ENCODE measurements at places on chromosomes 7 and 10. TPM values are rescaled to one million over a fixed set of nuclear protein-coding genes. Genes with fewer than 3 reads are reported as not detected.

OGDH gene
- 134 TPM for total RNA-seq

GRCh38 chr10:530717-531116 lies 158.8 kb downstream of the DIP2C start:
- DNase-seq = no peak
- peaks cover 3% of the 10 kb centered on the region for H3K27me3 ChIP-seq
- no peak overlapping the region for H3K4me3 ChIP-seq
- no peaks in the 10 kb centered on the region for H3K4me1 ChIP-seq
- H3K27ac ChIP-seq = no peak overlapping the region
- H3K36me3 ChIP-seq = no peaks in the 10 kb centered on the region

PFKP gene
- total RNA-seq = 262 TPM

MYL10 gene
- not detected for total RNA-seq

ATRNL1 gene
- total RNA-seq = 0.35 TPM

SLK gene
- 32.6 TPM for total RNA-seq

DNA sequence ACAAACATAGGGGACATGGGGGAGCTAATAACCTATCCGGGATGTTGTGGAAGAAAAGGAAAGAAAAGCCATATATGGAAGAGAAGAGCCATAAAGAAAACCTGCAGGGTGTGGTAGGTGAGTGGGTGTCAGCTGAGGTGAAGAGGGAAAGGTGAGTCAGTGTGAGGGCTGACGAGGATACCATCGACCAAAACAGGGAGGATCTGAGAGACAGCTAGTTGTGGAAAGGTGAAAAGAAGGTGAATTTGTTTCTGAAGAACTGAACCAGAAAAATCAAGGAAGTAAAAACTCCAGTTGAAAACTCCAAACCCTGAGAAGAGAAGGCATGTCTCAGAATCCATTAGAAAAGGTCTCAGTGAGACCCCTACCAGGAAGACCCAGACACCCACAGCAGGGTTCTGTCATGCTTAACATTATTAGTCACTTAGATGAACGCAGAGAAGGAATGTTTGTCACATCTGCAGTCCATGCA lies 4.1 kb downstream of the BLNK start:
- no peaks in the 10 kb centered on the region for H3K4me1 ChIP-seq
- H3K27ac ChIP-seq = no peak overlapping the region
- DNase-seq = no peak
- H3K36me3 ChIP-seq = no peaks in the 10 kb centered on the region
- H3K27me3 ChIP-seq = peaks cover 53% of the 10 kb centered on the region

DNA sequence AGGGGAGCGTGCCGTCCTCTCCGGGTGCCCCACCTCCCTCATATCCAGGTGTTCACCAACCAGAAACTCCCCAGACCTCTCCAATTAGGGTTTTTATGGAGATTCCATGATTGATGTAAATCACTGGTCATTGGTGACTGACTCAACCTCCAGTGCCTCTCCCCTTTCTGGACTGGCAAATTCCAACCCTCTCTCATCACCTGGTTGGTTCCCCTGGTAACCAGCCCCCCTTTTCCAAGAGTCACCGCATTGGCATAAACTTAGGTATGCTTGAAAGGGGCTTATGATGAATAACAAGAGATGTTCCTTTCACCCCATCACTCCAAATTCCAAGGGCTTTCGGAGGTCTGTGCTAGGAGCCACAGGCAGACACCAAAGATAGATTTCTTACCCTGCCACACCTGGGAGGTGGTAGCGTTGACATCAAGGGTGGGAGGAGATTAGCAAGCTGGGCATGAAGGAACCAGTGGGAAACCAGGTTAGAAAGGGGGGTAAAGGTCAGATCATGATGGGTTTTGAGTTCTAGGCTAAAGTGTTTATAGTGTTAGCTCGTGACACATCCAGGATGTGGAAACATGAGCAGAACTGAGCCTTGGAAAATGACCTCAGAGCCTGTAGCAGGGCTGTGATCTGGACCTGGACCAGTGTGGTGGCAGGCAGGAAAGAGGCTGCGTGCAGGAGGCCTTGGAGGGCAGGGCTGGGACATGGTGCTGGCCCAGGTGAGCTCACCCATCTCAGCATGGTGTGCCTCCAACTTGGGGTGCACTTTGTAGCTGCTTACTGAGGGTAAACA lies 45.1 kb downstream of the CAMK1D start:
- H3K4me3 ChIP-seq = no peak overlapping the region
- H3K4me1 ChIP-seq = no peaks in the 10 kb centered on the region
- no peaks in the 10 kb centered on the region for H3K27me3 ChIP-seq
- no peak for DNase-seq
- peaks cover 2% of the 10 kb centered on the region for H3K36me3 ChIP-seq

GRCh38 chr7:134520130-134520529 lies 7.2 kb upstream of the AKR1B10 start:
- no peak for DNase-seq
- H3K27ac ChIP-seq = no peak overlapping the region
- H3K4me3 ChIP-seq = no peak overlapping the region
- H3K36me3 ChIP-seq = no peaks in the 10 kb centered on the region
- no peaks in the 10 kb centered on the region for H3K4me1 ChIP-seq

- no peak overlapping the region for H3K4me3 ChIP-seq
- peaks cover 45% of the 10 kb centered on the region for H3K27me3 ChIP-seq
- no peak overlapping the region for H3K27ac ChIP-seq
- no peaks in the 10 kb centered on the region for H3K4me1 ChIP-seq
- H3K36me3 ChIP-seq = no peaks in the 10 kb centered on the region
These were observed 9.1 kb downstream of the WIPF3 start for GRCh38 chr7:29815181-29816105.

DNA sequence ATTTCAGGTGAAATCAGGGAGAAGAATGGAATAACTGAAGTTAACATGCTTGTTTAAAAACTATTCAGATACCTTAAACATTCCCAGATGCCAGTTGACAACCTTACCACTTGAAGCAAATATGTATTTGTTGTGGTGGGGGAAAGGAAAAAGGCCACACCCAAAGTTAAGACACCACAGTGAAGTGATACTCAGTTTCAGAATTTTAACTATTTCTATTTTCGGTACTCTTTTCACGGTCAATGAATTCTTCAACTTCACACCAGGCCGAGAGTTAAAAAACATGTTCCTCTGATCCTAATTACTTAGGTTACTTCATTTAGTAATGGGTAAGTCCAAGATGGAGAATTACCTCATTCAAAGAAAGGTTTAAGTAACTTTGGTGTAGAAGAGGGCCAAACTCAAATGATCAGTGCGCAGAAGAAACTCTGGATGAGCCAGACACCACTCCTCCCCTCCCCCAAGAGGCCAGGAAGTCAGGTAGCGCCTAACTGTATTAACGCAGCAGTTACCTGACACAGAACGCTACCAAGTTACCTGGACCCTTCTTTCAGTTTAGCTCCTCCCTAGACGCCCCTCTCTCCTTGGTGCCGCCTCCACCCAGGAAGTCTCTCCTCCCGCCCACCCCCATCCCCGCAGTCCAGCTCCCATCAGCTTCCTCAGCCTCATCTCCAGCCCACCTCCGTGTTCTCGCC lies 700 bp downstream of the MTPN start:
- DNase-seq = peak; percentile 54
- H3K4me1 ChIP-seq = peaks cover 71% of the 10 kb centered on the region
- H3K27ac ChIP-seq = peak overlapping the region; percentile 96
- peaks cover 18% of the 10 kb centered on the region for H3K36me3 ChIP-seq

DNA sequence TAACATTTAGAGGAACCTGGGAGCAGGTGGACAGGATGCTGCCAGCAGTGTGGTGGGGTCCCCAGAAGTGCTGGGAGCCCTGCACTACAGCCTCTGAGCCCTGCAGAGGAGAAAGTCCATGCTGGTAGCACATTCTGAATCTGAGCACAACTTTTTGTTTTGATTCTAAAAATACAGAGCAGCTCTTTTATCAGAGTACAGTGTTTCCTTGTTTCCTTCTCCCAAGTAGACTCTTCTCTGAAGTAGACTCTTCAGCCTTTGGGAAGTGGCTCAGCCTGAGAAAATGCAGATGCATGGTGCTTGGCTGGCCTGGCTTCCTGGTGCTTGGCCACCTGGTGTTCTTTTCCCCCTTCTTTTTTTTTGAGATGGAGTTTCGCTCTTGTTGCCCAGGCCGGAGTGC lies 9.1 kb downstream of the ADCY1 start:
- H3K27ac ChIP-seq = no peak overlapping the region
- no peak for DNase-seq

DNA sequence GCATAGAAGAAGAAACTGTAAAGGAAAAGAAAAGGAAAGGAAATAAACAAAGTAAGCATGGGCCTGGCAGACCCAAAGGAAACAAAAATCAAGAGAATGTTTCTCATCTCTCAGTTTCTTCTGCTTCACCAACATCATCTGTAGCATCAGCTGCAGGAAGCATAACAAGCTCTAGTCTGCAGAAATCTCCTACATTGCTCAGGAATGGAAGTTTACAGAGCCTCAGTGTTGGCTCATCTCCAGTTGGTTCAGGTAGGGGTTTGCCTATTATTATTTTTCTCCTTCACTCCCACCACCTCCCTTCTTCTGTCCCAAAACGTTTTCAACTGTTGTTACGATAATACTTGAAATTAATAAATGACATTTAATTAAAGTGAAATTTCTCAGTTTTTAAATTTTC lies 139.6 kb downstream of the MLLT10 start:
- no peak for DNase-seq
- no peak overlapping the region for H3K27ac ChIP-seq
- H3K4me1 ChIP-seq = peaks cover 1% of the 10 kb centered on the region
- no peak overlapping the region for H3K4me3 ChIP-seq
- peaks cover 19% of the 10 kb centered on the region for H3K36me3 ChIP-seq
- no peaks in the 10 kb centered on the region for H3K27me3 ChIP-seq

GRCh38 chr10:79392506-79393176 lies 45.4 kb downstream of the PPIF start:
- DNase-seq = no peak
- no peak overlapping the region for H3K27ac ChIP-seq
- no peaks in the 10 kb centered on the region for H3K27me3 ChIP-seq

PTF1A gene
- not detected for total RNA-seq

- H3K36me3 ChIP-seq = peaks cover 2% of the 10 kb centered on the region
- peaks cover 16% of the 10 kb centered on the region for H3K4me1 ChIP-seq
- no peak overlapping the region for H3K4me3 ChIP-seq
These were observed 65.1 kb downstream of the CAMK1D start for GRCh38 chr10:12414278-12414989.

DNA sequence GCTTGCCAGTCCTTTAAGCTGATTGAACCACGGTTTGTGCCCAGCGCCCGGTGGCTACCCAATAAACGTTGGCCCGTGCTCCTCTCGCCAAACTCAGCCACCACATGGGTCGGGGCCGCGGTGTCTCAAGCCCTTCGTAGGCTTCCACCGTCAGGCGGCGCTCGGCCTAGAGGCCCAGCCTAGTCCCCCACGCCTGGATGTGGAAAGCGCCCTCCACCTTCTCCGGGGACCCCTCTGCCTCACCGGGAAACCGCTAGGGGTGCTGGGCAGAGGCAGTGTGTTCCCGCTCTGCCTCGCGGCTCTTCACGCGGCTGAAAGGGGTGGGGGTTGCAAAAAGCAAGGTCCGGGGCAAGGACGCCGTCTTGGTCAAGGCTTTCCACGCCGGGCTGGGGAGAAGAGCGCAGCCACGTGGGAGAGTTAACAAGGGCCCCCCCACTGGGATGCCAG lies 29.8 kb downstream of the LEP start:
- peaks cover 48% of the 10 kb centered on the region for H3K27me3 ChIP-seq
- no peak overlapping the region for H3K27ac ChIP-seq
- H3K4me1 ChIP-seq = peaks cover 5% of the 10 kb centered on the region
- H3K36me3 ChIP-seq = no peaks in the 10 kb centered on the region
- no peak overlapping the region for H3K4me3 ChIP-seq

UFSP1 gene
- total RNA-seq = 2.3 TPM

DNA sequence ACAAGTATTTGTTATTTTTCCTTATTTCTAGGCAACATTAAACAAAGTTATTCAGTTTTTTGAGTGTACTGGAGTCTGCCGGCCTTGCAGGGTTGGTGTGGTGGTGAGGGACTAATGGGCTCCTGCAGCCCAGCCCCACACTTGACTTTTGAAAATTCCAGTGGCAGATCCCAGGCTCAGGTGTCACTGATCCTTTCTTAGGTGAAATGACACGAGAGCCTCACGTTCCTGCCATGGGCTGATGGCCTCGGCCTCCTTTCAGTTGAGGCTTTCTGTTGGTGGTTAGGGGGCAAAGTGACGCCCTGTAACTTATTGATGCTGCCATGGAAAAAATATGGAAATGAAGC lies 117.9 kb downstream of the NKX6-2 start:
- no peak overlapping the region for H3K27ac ChIP-seq
- no peak for DNase-seq
- H3K27me3 ChIP-seq = no peaks in the 10 kb centered on the region
- no peaks in the 10 kb centered on the region for H3K36me3 ChIP-seq
- no peak overlapping the region for H3K4me3 ChIP-seq

GRCh38 chr10:119505588-119506315 lies 36.8 kb downstream of the RGS10 start:
- H3K27ac ChIP-seq = peak overlapping the region; percentile 37
- peaks cover 52% of the 10 kb centered on the region for H3K4me1 ChIP-seq
- DNase-seq = no peak
- no peak overlapping the region for H3K4me3 ChIP-seq
- H3K27me3 ChIP-seq = no peaks in the 10 kb centered on the region

GRCh38 chr10:110190170-110190569 lies 17.2 kb upstream of the MXI1 start:
- no peak overlapping the region for H3K27ac ChIP-seq
- H3K36me3 ChIP-seq = peaks cover 6% of the 10 kb centered on the region
- H3K4me1 ChIP-seq = peaks cover 13% of the 10 kb centered on the region
- no peak overlapping the region for H3K4me3 ChIP-seq
- peak; percentile 4 for DNase-seq

GRCh38 chr10:20343036-20343435 lies 526.8 kb downstream of the PLXDC2 start:
- H3K4me1 ChIP-seq = no peaks in the 10 kb centered on the region
- DNase-seq = no peak
- H3K36me3 ChIP-seq = no peaks in the 10 kb centered on the region

FUOM gene
- 13.1 TPM for total RNA-seq

DNA sequence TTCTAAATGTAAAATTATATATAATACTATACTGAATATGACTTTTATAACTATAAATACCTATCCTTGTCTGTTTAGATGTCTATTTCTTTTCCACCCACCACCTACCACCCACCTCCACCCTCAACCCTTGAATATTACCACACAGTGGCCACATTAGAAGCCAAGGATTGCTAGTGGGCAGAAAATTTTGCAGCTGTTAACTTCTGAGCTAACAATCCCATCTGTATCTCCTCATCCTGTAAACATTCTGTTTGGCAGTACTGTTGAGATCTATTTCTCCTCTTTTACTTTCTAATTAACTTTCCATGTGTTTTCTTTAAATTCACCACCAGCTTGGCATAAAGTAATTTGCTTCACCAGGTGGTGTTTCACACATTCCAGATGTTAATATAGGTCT lies 281.1 kb upstream of the BMPER start:
- H3K27ac ChIP-seq = no peak overlapping the region
- peaks cover 1% of the 10 kb centered on the region for H3K36me3 ChIP-seq
- no peaks in the 10 kb centered on the region for H3K4me1 ChIP-seq
- no peak for DNase-seq

DNA sequence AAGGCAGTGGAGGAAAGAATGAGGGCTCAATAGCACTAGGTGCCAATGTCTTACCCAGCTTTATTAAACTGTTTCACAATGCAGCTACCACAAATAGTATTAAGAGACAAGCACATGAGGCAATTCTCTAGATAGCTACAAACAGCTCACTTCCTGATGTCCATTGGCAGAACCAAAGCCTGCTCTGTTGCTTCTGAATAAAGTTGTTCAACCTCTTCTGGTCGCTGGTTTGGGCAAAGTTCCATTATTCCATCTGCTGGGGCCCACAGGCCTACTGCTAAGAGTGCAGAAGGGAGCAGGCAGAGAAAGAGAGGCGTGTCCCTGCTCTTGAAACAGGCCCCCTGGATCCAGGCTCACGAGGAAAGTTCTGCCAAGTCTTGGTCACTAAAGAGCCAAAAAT lies 173.9 kb downstream of the ZNF438 start:
- H3K27ac ChIP-seq = no peak overlapping the region
- DNase-seq = no peak
- H3K36me3 ChIP-seq = no peaks in the 10 kb centered on the region
- no peak overlapping the region for H3K4me3 ChIP-seq

MSS51 gene
- total RNA-seq = 4.1 TPM
